ENCODE measurements at places on chromosomes 5 and 9.

DNA sequence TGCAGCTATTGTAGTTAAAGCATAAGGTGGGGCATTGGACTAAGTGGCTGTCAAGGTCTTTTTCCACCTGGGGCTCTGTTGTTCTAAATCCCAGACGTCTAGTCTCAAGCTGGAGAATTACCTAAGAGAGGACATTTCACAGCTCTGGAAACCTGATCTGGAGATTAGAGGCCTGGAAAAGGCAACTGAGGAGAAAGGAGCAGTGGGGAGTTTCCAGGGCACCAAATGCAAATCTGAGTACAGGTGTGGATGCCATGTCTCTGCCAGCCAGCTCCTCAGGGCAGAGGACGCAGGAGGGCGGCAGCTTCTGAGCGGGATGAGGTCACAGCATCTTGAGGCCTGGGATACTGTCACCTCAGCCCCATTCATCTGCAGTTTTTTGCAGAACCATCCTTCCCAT lies 65.2 kb downstream of the PPARGC1B start:
- no peak for DNase-seq

DNA sequence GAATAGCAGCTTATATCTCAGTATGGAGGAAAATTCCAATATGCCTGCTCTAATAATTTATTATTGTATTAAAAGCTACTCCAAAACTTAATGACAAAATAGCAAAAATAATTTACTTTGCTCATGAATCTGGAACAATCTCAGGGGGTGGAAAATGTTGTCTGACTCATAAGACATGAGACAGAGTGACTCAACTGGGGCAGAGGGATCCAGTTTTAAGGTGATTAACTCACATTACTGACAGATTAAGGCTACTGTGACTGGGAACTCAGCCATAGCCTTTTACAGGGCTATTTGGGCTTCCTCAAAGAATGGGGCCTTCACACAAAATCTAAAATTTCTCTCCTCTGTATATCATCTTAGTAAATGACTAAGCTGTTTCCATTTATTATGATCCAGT lies 1172.9 kb downstream of the CDH12 start:
- no peak for DNase-seq

GRCh38 chr9:126151686-126152134 lies 174.9 kb upstream of the MVB12B start:
- DNase-seq, result no peak

DNA sequence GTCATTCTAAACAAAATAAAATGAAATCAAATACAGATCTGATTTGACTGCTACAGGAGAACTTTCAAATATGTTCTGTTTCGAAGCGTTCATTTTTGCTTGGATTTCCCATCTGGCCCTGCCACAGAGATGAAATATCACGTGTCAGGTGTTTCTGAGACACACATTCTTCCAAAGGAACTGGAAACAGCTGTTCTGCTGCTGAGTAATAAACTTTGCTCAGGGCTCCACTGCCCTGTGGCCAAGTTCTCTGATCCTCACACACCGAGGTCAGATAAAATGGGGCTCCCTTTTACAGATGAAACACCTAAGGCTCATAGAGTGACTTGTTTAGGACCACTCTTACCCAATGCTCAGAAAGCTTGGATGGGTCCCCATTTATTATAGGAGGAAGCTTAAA lies 42.5 kb downstream of the FRMPD1 start:
- DNase-seq, result no peak

DNA sequence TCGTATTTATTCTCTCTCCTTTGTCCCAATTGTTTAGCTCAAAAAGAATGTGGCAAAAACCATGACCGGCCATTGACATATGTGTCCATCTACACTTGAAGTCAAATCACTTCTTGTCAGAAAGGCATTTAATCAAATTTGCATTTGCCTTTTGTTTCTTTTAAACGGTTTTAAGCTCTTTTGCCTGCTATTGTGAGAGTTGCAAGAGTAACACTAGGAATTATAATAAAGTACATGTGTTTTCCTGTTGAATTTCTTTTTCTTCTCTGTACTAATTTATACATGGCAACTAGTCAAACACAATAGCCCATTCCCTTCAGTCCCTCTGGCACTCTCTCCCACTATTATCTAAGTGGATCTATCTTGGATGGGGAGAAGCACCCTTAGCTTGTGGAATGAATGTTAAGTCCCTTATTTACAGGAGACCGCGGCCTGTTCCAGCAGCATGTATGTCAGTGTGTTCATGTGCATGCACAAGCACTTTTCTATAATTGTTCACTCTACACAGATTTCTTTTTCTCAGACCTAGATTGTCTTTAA lies 3.2 kb downstream of the ADAMTSL1 start:
- no peak for DNase-seq

DNA sequence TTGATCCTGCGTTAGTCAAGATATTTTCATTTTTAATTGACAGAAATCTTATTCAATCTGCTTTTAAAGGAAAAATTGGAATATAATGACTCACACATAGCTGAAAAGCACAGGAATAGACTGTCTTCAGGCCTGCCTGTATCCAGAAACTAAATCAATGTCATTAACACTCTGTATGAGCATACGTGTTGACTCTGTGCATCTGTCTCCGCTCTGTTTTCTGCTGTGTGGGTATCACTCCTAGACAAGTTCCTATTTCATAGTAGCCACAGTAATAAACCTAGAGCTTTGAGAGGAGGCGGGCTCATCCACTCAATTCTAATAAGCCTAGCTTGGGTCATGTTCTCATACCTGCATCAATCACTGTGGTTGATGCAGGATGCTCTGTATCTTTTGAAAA lies 267.6 kb downstream of the KCTD16 start:
- DNase-seq, result no peak

DNA sequence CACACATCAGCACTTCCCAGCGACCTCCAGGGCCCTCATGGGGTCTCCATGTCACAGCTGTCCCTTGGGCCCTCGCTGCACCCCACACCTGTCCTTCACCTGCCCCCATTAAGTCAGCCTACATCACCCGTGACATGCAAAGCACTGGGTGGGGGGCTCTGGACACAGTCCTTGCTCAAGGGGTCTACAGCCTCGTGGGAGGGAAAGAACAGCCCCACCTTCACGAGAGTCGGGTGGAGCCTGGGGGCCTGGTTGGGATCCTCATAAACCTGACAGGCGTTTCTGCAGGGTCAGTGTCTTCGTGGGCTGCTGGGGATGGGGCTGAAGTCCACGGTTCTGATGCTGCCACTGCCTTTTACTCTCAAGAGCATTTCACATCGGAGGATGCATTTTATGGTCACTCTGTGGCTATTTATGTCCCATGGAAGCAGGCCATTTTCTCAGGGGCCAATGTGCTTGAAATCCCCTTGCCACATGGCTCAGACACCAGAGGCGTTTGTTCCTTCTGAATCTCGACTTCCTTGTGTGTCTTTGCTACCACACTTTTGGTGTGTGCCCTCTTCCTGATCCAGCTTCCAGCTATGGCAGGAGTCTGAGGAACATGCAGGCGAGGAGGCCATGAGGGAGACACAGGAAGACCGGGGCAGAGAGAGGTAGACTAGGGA lies at the start of gene OR2V1:
Gene OR2V1, minus strand, starts transcription at position 338 of the 665 bp plus-strand sequence. CDS start 5,865 bp downstream, outside the sequence.
- DNase-seq, result no peak

GRCh38 chr9:16661816-16662215 lies 208.7 kb downstream of the BNC2 start:
- no peak for DNase-seq

DNA sequence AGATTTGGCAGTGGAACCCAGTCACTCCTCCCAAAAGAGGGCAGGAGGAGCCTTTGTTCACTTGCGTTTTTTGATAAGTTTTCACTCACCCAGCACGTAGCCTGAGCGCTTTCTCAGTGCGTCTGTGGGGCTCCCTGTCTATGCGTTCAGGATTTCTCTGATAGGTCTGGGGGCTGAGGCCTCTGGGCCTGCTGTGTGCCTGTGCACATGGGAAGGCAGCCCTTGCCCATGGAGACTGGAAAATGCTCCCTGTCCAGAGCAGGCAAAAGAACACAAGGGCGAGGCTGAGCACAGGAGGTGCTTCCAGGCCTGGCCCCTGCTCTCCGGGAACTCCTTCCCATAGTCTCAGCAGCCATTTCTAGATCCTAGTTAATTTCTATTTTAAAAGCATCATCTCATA lies 249.9 kb downstream of the FSTL4 start:
- no peak for DNase-seq

- no peak for DNase-seq
Observed at GRCh38 chr9:137348769-137349470, 46.8 kb upstream of the NRARP start.

GRCh38 chr9:101375546-101375945 lies 9.3 kb downstream of the BAAT start:
- no peak for DNase-seq

- no peak for DNase-seq
Observed at GRCh38 chr5:173812811-173813550, 75.2 kb upstream of the CPEB4 start.

- no peak for DNase-seq
Observed at GRCh38 chr5:97735209-97735608, 552.2 kb upstream of the RIOK2 start.

- no peak for DNase-seq
Observed at GRCh38 chr5:17046320-17046719, 110.2 kb upstream of the MYO10 start.

GRCh38 chr5:118439831-118440230 lies 548.5 kb downstream of the DTWD2 start:
- no peak for DNase-seq

GRCh38 chr5:150350524-150351344 lies 6.8 kb upstream of the TCOF1 start:
- peak; percentile 46 for DNase-seq

- DNase-seq, result peak; percentile 69
Observed at GRCh38 chr5:134138416-134139376, 24.2 kb downstream of the TCF7 start.

DNA sequence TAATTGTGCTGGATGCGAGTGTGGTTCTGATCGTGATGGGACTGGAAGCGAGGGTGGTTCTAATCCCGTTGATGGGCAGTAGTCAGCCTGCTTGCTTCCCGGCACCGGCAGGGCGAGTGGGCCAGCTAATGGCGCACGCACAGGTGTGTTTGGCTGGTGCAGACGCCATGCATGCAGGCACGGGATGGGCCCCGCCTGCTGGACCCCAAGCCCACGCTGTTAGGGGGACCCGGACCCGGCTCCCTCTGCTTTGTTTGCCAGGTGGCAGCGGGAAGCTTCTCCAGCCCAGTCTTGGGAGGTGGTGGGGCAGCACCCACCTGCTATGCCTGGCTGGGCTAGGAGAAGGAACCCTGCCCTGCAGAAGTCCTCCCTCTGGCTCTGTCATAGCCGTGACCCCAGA lies 70.3 kb downstream of the VAV2 start:
- no peak for DNase-seq

DNA sequence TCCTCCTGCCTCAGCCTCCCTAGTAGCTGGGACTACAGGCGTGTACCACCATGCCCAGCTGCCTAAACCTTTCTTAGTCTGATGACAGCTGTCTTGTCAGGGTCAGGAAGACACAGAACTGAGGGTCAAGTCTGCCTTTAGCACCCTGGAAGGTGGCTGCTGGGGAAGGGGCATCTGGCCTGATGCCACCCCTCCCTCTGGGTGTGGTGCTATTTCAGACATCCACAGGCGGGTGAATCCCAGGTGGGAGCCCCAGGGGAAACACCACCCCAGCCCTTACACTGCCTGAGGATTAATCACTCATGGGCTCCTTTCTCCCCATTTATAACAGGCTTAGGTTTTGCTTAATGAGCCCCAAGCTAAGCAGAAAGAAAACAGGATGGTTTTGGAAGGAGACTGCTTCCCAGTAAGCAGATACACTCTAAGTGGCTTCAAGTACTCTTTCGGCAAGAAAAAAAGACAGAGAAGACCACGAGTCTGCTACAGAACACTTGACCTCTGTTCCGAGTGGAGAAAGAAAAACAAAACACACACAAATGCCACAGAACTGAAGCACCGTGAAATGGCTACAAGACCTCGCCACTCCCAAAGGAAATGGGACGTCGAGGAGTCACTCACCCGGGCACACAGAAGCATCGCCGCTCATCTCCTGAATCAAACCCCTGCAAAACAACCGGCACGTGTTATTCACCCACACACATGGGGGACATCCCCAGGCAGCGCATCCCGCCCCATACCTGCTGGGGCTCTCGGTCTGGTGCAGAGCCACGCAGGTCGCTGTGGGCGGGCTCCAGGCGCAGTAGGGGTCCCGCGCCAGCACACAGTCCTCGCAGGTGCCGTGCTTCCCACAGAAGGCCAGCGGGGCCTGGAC lies 62.4 kb downstream of the SECISBP2 start:
- no peak for DNase-seq

GRCh38 chr5:104062621-104063377 lies 500.2 kb upstream of the NUDT12 start:
- DNase-seq, result no peak

GRCh38 chr5:173187054-173187743 lies 42.9 kb downstream of the BNIP1 start:
- DNase-seq, result no peak

DNA sequence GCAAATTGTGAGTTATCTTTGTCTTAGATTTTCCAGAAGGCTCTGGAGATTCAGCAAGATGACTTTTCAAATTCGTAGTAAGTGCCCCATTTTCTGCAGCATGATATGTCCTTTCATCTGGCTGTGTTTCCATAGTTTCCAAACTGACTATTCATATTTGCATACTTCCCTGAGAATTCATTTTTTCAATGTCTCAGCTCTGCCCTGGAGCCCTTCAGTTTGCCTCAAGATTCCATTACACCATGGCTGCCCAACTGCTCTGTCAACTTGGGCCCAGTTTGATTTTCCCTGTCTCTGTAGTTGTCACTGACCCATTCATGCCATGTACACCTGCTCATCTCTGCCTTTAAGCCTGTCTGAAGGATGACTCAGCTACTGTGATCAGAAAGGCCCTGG lies 94.2 kb upstream of the RUSC2 start:
- DNase-seq, result no peak

- no peak for DNase-seq
Observed at GRCh38 chr5:140044041-140044440, 942 bp upstream of the NRG2 start.

DNA sequence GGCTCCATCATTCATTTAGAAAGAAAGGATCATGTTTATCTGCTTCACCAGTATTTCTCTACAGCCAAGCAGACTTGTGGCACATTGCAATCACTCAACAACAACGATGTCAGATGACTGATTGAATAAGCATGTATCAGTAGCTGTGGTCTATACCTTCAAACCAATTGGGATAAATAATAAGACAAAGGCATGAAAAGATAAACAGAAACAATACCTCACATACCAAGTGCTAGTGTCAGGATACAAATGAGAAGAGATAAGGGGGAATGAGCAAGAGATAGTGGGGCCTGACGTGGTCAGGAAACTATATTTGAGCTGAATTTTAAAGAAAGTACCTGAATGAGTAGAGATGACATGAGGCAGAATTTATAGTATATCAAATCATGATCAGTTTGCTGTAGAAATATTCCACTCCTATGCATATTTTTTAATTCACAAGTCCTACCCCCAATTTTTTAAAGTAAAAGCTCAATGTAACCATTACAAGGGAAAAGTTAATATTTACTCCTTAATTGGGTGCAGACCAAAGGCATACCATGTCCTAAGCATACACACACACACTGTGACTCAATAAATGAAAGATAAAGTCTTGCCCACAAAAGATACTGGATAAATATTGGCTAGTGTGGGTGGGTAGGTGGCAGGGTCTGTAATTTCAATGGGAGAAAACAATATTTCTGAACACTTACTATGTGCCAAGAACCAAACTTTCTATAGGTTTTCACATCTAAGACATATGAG lies 284.5 kb downstream of the SPOCK1 start:
- no peak for DNase-seq

GRCh38 chr5:136906545-136906944 lies 541.2 kb upstream of the TRPC7 start:
- no peak for DNase-seq

- no peak for DNase-seq
Observed at GRCh38 chr9:137757139-137757538, 120.4 kb upstream of the CACNA1B start.

Data from stimulated activated CD4-positive, alpha-beta T cell treated with anti-CD3 and anti-CD28 coated beads, Interleukin-15, amount 100 ng/mL, for 48 hours (primary cell).